Sciatic nerve (tissue), 2 donors: ENCODE measurements at places on chromosomes 3 and 15. TPM values are rescaled to one million over a fixed set of nuclear protein-coding genes. Genes with fewer than 3 reads are reported as not detected.

GRCh38 chr3:28012830-28013229, 228.6 kb upstream of the CMC1 start:
- no peak for DNase-seq

SQOR gene
- 48.0 TPM for total RNA-seq

- no peak for DNase-seq
These were observed 60.7 kb upstream of the FURIN start for GRCh38 chr15:90807786-90808086.

- no peak for DNase-seq
These were observed 198.1 kb downstream of the NEK10 start for GRCh38 chr3:27171113-27171512.

- no peak for DNase-seq
These were observed 472.4 kb downstream of the EPHB1 start for GRCh38 chr3:135267487-135267886.

GRCh38 chr3:132564070-132564465, 33.0 kb upstream of the ACKR4 start:
- DNase-seq, result no peak

DNA sequence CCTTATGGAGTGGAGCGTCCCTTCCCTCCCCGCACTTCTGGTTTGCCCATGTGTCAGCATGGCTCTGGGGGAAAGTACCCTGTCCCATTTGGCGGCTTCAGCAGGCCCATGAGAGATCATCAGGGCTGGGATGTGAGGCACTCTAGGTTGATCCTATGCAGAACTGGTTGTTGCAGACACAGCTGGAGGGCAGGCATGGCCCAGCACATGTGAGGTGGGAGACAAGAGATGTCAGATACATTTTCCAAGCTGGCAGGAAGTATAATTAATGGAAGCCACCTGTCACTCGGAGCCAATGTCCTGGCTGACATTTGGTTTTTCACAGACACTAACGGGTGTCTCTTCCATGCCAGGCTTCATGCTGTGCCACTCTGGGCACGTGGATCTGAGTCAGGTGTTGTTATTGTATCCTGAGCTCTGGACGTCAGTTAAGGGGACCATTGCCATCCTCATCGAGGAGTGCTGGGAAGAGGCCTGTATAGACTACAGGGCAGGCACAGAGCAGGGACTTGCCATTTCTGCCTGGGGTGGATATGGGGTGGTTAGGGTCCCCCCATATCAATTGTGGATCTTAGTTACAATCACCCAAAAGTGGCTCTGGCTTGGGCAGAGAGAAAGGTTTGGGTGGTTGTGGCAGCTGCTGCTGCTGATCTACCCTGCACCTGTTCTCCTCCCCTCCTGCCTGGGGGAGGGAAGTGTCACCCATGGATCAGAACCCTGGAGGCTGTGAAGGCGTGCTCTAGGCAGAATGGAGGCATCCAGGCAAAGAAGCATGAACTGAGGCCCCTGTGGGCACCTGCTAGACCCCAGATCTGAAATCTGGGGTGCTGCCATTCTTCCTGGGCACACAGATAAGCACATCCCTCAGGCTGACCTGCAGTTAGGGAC, 140.7 kb downstream of the FBLN2 start:
- DNase-seq, result no peak

GRCh38 chr3:119161240-119161639, 12.2 kb upstream of the UPK1B start:
- no peak for DNase-seq

TIGIT gene
- total RNA-seq, result 1.1 TPM

DNA sequence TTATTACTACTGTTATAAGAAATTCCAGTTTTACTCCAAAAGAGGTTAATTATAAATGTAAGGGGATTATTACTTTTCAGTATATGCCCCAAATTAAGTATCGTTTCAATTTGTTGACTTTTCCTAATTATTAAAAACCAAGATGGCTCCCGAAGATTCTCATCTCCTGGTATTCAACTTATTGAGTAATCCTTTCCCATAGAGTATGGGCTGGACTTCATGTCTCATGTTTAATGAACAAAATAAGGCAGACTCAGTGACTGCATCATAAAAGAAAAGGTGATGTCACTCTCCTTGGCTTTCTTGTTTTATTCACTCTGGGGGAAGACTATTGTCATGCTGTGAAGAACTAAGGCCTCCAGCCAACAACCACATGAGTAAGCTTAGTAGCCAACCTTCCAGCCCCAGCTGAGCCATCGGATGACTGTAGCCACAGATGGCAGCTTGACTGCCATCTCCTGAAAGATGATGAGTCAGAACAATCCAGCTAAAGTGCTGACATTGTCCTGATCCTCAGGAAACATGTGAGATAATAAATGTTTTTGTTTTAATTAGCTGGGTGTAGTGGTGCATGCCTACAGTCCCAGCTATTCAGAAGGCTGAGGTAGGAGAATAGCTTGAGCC, 17.3 kb downstream of the IGF2BP2 start:
- no peak for DNase-seq

GRCh38 chr15:79088426-79089205, 2.0 kb downstream of the RASGRF1 start:
- no peak for DNase-seq

SLC28A2 gene
- total RNA-seq, result not detected

DNA sequence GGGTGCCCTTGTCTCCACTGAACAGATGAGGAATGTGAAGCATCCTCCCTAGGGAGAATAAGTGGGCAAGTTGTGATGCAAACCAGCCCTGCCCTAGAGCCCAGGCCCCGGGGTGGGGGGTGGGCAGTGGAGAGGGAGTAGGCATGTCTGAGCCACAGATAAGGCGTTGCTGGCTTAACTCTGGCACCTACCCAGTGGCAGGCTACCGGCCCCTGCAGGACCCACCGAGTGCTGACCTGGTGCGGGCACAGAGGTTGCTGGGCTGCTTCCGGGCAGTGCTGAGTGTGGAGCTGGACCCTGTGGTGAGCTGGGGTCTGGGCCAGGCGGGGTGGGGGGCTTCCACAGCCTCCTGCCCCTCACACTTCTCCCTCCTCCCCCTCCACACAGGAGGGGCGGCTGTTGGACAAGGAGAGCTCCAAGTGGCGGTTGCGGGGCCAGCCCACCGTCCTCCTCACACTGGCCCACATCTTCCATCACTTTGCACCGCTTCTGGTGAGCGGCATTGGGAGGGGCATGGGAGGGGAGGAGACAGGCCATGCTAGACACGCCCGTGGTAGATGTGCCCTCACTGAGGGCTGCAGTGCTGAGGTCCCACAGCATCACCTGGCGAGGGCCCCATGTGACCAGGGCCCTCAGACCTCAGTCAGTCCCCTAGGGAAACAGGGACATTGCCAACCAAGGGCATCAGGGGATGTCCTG, 10.1 kb downstream of the RNF123 start:
- DNase-seq, result no peak

DNA sequence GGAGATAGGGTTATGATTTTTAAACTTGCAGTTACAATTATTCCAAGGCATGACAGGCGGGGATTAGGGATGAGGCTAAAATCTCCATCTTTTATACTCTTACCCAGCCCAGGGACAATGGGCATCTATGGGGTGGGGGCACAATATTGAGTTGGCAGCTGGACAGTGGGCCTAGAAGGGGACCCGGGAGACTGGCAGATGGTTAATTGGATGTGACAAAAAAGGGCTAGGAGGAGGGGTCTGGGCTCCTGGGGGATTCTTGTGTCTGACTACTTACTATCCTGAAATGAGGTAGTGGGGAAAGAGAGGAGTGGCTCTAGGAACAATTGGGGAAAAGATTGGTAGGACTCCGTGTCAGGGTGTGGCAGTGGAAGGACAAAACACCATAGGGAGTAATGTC, 53.0 kb upstream of the ROPN1 start:
- no peak for DNase-seq

CRYGS gene
- 4.5 TPM for total RNA-seq

GRCh38 chr3:27105904-27106303, 263.3 kb downstream of the NEK10 start:
- no peak for DNase-seq

DNA sequence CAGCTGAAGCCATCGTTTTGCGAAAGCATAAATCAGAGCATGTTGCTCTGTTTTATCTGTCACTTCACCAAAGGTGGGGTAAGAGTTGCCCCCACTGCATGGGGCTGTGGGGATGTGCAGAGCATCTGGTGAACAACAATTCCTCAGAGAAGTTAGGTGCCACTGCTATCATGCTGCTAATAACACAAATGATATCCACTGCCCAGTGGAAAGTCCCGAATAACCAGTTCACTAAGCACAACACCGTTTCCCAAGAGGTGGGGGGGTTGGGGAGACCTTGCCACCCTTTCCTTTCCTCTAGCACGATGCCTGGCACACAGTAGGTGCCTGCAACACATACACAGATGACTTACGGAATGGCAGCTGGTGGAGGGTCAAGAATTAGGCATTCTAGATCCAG, 38.6 kb downstream of the FAM3D start:
- DNase-seq, result no peak

GRCh38 chr3:123818324-123818920, 65.7 kb downstream of the MYLK start:
- no peak for DNase-seq

P2RY1 gene
- total RNA-seq, result 8.6 TPM

ZNF80 gene
- not detected for total RNA-seq

RTP3 gene
- total RNA-seq, result not detected

GRCh38 chr15:34360298-34360697, 6.7 kb downstream of the LPCAT4 start:
- no peak for DNase-seq

DNA sequence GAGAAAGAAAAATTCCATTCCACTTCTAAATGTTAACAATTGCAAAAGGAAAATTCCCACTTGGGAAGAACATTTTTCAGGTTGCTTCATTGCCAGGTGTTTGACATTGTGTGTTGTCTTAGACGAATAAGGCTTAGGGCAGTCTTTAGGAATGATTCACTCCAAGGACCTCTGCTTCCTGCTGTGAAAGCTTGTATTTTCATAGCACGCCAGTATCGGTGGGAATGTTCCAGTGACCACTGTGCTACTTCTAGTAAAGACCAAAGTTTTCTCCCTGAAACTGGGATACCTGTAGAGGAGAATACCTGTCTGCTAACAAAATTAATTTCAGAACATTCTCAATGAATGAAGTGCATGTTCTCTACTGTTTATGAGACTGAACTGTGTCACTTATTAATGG, 64.1 kb downstream of the CDIN1 start:
- DNase-seq, result no peak

PRC1 gene
- total RNA-seq, result 5.7 TPM

SLC24A5 gene
- total RNA-seq, result 0.89 TPM

DNA sequence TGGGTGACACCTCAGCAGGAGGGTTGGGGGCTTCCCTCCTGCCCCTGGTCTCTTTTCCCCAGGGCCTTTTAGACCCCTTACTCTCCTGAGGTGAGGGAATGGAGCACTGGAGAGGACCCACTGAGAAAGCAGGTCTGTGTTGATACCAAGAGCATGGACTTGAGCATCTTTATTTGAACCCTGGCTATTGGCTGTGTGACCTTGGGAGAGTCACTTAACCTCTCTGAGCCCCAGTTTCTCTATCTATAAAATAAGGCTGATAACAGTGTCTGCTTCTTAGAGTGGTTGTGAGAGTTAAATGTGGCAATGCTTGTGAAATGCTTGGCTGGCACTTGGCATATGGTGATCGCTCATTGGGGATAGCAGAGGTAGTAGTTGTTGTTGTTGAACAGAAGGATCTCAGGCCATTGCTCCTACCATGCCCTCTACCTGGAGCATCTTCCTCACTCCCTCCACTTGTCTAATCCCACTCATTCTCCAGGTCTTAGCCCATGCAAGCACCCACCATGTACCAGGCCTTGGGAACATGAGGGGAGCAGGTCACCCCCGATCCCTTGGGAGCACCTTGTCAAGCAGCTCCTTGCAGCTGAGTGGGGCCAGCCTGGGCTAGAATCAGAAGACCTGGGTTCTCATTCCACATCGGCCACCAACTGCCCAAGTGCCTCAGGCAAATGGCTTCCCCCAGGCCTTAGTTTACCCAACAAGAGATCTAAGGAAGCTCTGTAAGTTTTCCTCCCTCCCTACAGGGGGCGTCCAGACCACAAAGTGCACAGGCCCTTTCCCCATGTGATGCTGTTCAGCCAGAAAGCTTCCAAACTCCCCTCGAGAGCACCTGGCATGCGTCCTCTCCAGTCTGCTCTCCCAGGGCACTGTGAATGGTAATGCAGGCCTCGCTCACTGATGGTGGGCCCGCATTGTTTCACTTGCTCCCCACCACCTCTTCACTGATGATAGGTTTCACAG, 96.7 kb downstream of the LSM3 start:
- DNase-seq, result no peak

PLA2G4E gene
- not detected for total RNA-seq

TMCO5A gene
- not detected for total RNA-seq

- no peak for DNase-seq
These were observed 108.3 kb downstream of the OCA2 start for GRCh38 chr15:27990521-27991515.

GRCh38 chr15:57090496-57090859, 172.0 kb downstream of the TCF12 start:
- no peak for DNase-seq

DNA sequence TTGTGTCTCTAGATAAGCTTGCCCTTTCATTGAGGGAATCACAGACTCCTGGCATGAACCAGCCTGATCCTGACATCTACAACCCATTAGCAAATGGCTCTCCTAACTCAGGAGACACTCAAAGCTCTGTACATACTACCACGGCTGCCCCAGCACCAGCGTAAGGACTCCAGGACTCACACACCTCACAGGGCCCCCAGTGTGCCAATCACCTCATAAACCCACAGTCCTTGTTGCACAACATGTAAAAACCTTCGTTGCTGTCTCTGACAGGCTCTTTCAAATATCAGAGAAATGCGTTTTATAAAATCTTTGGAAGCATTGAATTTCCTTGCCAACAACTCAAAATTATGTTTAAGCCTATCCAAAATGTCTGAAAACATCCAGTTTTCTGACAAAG, 7.3 kb downstream of the FYCO1 start:
- DNase-seq, result no peak

GRCh38 chr15:99016680-99017321, 9.2 kb upstream of the PGPEP1L start:
- no peak for DNase-seq

SCAMP5 gene
- 7.6 TPM for total RNA-seq

- DNase-seq, result no peak
These were observed 205.0 kb downstream of the LPP start for GRCh38 chr3:188358787-188359493.

DNA sequence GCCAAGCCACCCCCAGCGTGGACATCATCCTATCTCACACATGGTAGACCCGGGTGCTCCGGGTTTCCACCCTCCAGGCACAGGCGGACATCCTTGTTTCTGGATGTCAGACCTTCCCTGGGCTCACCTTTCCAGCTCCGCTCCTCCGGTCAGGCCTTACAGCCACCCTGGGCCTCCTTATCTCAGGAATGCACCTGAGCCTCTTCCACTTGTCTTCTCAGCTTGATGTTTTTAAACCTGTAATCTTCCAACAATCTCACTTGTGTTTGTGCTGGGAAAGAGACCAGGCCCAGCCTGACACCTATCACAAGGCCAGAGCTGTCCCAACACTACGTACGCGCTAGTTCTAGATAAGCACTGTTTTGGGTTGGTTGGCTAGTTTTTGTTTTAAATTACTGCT, 53.9 kb downstream of the NIPA2 start:
- no peak for DNase-seq
